CD4-positive, alpha-beta T cell treated with Interleukin-15 for 1 hour (primary cell): ENCODE measurements at places on chromosomes 11 and 22.

- no peak for DNase-seq
Observed at GRCh38 chr22:44204739-44205515, 24.2 kb downstream of the PARVG start.

DNA sequence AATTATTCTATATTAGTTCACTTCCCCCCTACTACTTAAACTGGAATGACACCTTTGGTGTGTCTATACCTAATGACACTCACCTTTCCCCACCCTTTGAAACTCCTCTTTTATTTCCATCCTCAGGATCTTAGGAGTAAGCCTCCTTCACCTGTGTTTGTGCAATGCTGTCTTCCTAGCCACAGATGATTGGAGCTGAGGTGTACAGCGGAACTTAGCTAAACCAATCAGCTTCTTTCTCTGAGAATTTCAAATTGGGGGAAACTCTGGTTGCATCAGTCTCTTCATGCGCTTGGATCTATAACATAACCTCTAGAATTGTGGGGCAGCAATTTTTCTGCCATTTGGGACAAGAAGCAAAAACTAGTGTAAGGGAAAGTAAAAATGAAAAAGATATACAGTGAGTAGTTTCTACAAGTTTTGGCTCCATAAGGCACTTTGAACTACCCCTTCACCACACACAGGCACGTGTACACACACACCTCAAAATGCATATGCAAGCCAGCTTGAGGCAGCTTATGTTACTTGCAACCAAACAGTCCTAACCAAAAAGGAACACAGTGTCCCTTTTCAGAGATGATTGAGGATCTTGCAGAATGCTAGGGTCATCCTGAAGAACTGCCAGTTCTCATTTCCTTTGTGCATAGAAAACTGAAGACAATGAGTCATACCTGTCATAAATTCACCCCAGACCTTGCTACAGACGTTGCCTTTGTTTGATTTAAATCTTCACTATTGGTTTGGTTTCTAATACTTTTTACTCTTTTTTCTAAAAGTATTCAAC, 36.0 kb upstream of the LDLRAD3 start:
- no peak for DNase-seq

DNA sequence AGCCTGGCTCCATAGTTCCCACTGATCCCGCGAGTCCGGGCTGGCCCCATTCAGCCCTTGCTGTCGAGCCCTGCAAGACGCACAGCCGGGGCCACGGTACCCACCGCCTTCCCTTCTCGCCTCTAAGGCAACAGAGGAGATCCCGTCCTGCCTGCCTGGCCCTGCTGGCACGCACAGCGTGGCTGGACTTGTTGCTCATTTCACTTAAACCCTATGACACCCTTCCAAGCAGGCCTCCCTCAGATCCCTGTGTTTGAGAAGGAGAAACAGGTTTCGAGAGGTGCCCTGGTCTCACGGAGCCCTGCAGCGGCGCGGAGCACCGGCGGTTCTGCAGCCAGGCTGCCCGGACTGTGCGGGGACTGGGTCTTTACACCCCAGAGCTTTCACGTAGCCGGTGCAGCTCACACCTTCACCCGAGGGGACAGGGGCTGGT, 1048.4 kb downstream of the BRD1 start:
- DNase-seq: no peak

DNA sequence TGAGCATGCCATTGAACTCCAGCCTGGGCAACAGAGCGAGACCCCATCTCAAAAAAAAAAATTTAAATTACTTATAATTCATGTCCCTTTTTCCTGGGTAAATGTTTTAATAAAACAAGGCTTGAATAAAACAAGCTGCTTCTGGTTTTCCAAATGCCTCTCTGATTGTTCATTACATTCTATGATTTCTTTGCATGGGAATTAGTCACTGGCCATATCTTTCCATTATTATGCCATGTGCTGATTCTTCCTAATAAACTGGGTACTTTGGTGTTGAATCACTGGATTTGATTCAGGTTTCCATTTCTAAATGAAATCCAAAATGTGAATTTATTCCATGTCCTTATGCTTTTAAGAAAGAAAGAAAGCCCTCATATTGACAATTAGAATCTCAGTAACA, 42.6 kb downstream of the ZNF215 start:
- no peak for DNase-seq

GRCh38 chr11:82494988-82495432, 238.7 kb downstream of the FAM181B start:
- DNase-seq: no peak
